ENCODE measurements at places on chromosomes 1 and 21. TPM values are rescaled to one million over a fixed set of nuclear protein-coding genes. Genes with fewer than 3 reads are reported as not detected.

- no peak for DNase-seq
- peak overlapping the region; percentile 60 for H3K4me3 ChIP-seq
- H3K27ac ChIP-seq = no peak overlapping the region
- H3K4me1 ChIP-seq = peaks cover 5% of the 10 kb centered on the region
- H3K27me3 ChIP-seq = no peaks in the 10 kb centered on the region
- H3K36me3 ChIP-seq = no peaks in the 10 kb centered on the region
Measured at GRCh38 chr1:112850034-112850757, 105.8 kb downstream of the SLC16A1 start.

DNA sequence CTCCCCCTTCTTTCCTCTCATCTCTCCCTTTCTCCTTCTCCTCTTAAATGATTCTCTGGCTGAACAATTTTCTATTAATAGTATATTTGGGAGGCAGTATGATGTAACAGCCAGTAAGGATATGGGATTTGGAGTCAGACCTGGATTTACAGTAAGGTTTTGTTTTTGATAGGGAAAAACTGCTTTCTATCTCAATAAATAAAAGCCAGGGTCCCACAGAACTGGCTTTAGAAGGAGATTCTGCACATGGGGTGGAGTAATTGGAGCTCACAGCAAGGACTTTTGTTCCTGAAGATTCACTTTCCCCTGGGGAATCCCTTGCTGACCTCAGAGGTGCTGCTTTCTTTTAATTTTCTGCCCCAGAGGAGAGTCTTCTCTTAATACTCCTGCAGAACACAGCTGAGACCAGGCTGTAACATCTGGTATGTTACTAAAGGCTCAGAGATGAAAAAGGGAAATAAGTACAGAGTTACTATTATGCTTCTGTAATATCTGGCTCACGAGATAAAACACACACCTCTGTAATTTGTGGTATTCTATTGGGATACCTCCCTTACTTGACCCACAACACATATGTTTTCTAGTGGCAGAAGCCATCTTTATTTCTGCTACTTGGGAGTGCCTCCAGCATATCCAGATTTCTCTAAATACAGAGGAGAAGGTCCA lies 13.4 kb downstream of the EPB41 start:
- H3K36me3 ChIP-seq = no peaks in the 10 kb centered on the region
- peak; percentile 38 for DNase-seq
- H3K27ac ChIP-seq = peak overlapping the region; percentile 70
- H3K4me3 ChIP-seq = no peak overlapping the region
- peaks cover 7% of the 10 kb centered on the region for H3K4me1 ChIP-seq

DNA sequence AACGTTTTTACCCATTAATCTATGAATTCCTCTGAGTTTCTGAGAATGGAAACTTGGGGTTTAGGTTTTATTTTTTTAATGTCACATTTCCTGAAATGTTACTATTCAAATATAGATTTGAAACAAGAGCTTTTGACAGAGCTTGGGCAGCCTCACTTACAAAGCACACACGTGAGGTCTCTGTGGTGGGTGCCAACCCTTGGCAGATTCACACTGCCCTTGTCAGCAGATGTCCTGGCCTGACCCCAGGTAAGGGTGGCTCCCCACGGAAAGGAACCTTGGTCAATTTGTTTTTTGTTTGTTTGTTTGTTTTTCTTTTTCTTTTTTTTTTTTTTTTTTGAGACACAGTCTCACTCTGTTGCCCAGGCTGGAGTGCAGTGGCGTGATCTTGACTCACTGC lies 53.5 kb downstream of the FAAP20 start:
- peaks cover 3% of the 10 kb centered on the region for H3K4me1 ChIP-seq
- H3K36me3 ChIP-seq = no peaks in the 10 kb centered on the region
- H3K27ac ChIP-seq = no peak overlapping the region
- no peak for DNase-seq
- H3K4me3 ChIP-seq = no peak overlapping the region

- H3K4me1 ChIP-seq = no peaks in the 10 kb centered on the region
- DNase-seq = no peak
- no peaks in the 10 kb centered on the region for H3K27me3 ChIP-seq
- H3K27ac ChIP-seq = no peak overlapping the region
- no peaks in the 10 kb centered on the region for H3K36me3 ChIP-seq
Measured at GRCh38 chr1:58805716-58806571, 22.1 kb upstream of the JUN start.

The SPRR1B gene
- not detected for polyA plus RNA-seq

- H3K36me3 ChIP-seq = peaks cover 6% of the 10 kb centered on the region
- H3K4me1 ChIP-seq = 0 out of 2 replicates have a peak, but pooled peaks cover 9% of the 10 kb centered on the region
- no peaks in the 10 kb centered on the region for H3K27me3 ChIP-seq
- peak overlapping the region; percentile 78 for H3K4me3 ChIP-seq
Measured at GRCh38 chr1:36322041-36322785, 1.2 kb downstream of the EVA1B start.

The C4BPA gene
- polyA plus RNA-seq = not detected

DNA sequence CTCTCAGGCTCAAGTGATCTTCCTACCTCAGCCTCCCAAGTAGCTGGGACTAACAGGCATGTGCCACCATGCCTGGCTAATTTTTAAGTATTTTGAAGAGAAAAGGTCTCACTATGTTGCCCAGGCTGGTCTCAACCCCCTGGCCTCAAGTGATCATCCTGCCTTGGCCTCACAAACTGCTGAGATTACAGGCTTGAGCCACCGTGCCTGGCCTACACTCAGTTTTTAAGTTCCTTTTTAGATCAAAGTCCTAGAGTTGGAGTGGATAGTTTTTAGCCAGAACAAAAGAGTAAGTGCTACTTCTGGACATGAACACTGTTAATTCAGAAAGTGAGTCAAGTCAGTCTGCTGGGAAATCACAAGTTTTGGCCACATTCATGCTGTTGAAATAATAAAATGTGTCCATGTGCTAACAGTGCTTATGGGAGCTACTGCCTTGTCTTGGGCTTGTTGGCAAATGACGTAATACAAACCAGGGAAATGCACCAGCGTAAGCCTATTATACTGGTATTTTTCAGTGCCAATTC lies 84.2 kb downstream of the NDUFS5 start:
- peak overlapping the region; percentile 36 for H3K27ac ChIP-seq
- no peaks in the 10 kb centered on the region for H3K27me3 ChIP-seq
- H3K4me1 ChIP-seq = peaks cover 21% of the 10 kb centered on the region

The RCSD1 gene
- 0.03 TPM for polyA plus RNA-seq

DNA sequence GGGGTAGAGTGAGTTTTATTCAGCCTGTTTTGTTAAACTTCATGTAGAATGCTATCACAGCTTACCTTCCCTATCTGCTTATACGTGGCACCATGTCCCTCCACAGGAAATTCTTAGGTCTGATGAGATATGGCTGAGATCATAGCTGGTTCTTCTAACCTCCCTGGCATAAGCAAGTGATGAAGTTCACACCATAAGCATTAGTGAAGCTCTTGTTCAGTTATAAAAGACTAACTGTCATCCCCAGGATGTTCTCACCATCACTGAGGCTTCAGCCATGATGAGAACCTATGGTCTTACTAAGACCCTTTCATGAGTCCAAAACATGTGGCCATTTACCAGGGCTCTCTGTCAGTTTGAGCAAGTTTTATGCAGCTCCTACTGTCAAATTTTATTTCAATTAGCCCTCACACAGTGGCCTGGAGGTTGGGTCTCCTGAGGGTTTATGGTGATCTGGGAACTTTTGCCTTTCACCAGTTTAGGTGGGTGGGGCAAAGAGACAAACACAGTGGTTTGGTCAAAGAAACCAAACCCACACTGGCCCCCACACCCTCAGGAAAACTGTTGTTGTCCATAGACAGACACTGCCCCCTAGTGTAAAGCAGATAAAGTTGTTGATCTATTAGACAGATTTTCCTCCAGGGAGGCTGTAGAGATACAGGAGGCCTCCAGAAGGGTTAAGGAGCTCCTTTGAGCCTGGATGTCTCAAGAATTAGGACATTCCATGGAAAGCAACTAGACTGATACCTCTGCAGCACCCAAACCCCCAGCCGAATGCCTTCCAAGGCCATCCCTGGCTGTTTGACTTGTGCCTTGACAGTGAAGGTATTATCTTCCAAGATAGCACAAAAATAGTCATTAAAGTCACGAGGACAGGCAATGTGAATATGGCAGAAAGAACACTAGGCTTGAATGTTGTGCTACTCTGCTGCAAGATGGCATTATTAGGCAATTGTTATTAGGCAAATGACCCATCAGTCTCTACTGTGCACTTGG lies 5.0 kb downstream of the SLC22A15 start:
- peaks cover 8% of the 10 kb centered on the region for H3K27me3 ChIP-seq
- peak overlapping the region; percentile 38 for H3K4me3 ChIP-seq

The LORICRIN gene
- polyA plus RNA-seq = not detected

- H3K4me1 ChIP-seq = no peaks in the 10 kb centered on the region
- H3K36me3 ChIP-seq = no peaks in the 10 kb centered on the region
- no peak overlapping the region for H3K4me3 ChIP-seq
- no peak overlapping the region for H3K27ac ChIP-seq
- H3K27me3 ChIP-seq = no peaks in the 10 kb centered on the region
- no peak for DNase-seq
Measured at GRCh38 chr1:246471688-246472087, 35.4 kb downstream of the SMYD3 start.

The DENND2D gene
- polyA plus RNA-seq = 1.3 TPM

The NBPF3 gene
- polyA plus RNA-seq = 8.7 TPM

DNA sequence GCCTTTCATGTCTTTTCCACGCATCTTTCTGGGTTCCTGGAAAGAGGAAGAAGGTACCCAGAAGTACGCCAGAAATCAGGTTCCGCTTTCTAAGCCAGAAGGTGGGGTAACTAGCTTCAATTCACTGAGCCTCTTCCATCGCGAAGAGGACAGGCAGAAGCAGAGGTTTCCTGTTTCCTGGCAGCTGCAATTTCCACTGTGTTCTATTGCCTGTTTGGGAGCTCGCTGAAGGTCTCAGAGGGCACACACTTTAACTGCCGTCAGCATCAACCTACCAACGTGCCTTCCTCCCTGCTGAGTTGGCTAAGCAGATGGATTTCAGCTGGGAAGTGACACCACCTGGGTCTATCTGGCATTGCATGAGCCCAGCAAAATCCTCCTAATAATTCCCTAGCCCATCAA lies 10.0 kb downstream of the NCF2 start:
- no peaks in the 10 kb centered on the region for H3K4me1 ChIP-seq
- no peak for DNase-seq
- no peaks in the 10 kb centered on the region for H3K27me3 ChIP-seq
- no peak overlapping the region for H3K27ac ChIP-seq
- H3K4me3 ChIP-seq = no peak overlapping the region

The MAP3K7CL gene
- 2.3 TPM for polyA plus RNA-seq

DNA sequence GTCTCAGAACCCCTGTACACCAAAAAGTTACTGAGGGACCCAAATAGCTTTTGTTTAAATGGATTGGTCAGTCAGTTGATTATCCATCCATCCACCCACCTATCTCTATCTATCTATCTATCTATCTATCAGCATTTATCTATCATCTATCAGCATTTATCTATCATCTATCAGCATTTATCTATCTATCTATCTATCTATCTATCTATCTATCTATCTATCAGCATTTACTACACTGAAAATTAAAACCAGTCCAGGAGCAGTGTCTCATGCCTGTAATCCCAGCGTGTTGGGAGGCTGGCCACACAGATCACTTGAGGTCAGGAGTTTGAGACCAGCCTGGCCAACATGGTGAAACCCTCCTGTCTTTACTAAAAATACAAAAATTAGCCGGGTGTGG lies 47.1 kb downstream of the CLSTN1 start:
- H3K4me3 ChIP-seq = no peak overlapping the region
- no peaks in the 10 kb centered on the region for H3K4me1 ChIP-seq
- peaks cover 6% of the 10 kb centered on the region for H3K36me3 ChIP-seq
- no peak for DNase-seq
- H3K27me3 ChIP-seq = no peaks in the 10 kb centered on the region
- H3K27ac ChIP-seq = no peak overlapping the region
